ENCODE measurements at places on chromosomes 12 and 14.

GRCh38 chr12:127044836-127045235 is 1222.1 kb upstream of the TMEM132C start:
- DNase-seq = no peak

GRCh38 chr12:95073698-95074520 is 491 bp upstream of the NR2C1 start:
- peak; percentile 49 for DNase-seq

DNA sequence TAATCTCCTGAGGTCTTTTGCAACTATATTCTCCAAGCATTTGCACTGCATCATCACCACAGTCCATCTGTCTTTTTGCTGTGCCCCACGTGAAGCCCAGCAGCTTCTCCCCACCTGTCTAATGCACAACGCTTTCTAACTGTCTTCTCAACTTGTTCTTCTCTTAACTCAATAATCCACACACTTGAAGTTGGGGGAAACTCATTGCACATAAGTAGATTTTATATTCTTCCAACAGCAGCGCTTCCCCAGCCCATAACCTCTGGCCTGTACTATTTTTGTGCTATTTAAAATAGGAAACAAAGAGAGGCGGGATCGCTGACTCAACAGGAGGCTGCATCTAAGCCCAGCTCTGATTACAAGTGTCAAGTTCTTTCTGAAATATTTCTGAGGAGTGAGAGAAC is 226.7 kb downstream of the GXYLT1 start:
- no peak for DNase-seq

- peak; percentile 36 for DNase-seq
Observed at GRCh38 chr12:57118711-57119271, 7.6 kb upstream of the STAT6 start.
